DMS53 (cell line): ENCODE measurements at places on chromosomes 5 and 9.

DNA sequence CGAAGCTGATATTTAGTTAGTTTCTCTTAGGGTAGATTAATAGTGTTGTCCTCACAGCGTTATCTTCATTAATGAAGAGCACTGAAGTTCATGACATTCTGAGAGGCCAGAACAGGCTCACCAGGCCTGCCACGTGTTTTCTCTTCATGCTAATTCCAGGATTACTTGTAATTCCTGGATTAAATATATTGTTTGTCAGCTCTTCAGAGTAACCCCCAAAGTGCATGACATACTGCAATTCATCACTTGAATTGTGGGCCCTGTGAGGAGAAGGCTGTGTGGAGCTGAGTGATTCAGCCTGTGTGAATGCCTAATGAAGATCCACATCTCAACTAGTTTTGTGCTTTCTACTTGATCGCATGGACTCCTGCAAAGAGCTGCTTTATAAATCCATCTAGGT lies 401.0 kb upstream of the ADAMTSL1 start:
- DNase-seq, result no peak

GRCh38 chr5:87020099-87020934 lies 247.4 kb upstream of the RASA1 start:
- peak; percentile 51 for DNase-seq

DNA sequence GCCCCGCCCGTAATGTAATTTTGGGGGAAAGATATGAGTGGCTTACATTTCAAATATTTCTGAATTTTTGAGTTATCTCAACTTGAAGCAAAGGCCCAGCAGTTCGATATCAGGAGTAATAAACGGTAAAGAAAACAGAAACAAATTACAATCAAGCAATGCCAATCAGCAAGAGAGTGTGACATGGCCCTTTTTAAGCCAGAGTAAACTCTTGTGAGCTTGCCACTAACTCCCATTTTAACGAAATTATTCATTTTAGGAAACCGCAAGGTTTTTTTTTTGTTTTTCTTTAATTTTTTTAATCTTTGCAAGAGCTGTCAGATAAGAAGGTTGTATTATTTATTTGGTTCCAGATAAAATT lies 17.6 kb upstream of the CDK7 start:
- DNase-seq, result peak; percentile 49

GRCh38 chr5:75965292-75965691 lies 117.9 kb upstream of the SV2C start:
- no peak for DNase-seq

- no peak for DNase-seq
Observed at GRCh38 chr9:114174876-114175771, 19.8 kb downstream of the COL27A1 start.

GRCh38 chr5:173778152-173778782 lies 109.9 kb upstream of the CPEB4 start:
- DNase-seq, result no peak

DNA sequence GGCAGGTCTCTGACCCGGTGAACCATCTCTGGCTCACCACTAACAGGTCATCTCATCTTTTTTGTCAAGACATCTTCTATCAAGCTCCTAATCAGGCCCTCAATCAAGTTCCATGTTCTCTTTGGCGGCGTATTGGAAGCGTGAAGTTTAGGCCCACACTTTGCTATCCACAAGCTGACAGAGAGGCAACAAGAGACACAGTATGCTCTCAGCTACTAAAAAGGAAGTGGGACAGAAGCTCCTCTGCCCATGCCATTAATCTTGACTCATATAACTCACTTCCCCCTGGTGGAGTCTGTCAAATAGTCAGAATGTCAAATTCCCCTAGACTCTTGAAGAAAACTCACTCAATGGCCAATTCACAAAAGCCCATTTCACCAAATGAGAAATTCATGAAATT lies 77.6 kb upstream of the TMC1 start:
- DNase-seq, result peak; percentile 13

GRCh38 chr9:93246111-93246510 lies 62.2 kb downstream of the WNK2 start:
- DNase-seq, result no peak

DNA sequence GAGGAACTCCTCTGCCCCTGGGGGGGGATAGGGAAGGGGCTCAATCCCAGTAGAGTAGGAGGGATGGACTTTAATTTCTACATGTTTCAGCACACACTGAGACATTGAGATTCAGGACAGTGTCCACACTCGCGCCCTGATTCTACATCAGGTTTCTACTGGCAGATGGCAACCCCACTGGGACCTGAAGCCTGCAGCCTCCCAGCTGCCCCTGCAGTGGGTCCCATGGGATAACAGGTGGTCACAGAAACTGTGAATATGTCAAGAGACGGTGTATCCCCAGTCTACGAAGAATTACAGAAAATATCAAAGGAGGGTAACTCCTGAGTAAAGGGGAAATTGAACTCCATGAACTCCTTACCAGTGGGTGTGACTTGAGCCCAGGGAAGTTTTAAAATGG lies 2.4 kb upstream of the TERT start:
- DNase-seq, result peak; percentile 65
